Stimulated activated CD4-positive, alpha-beta T cell treated with anti-CD3 and anti-CD28 coated beads, Interleukin-4, amount 100 ng/mL, for 24 hours (primary cell): ENCODE measurements at places on chromosomes 5 and 9.
A peak's percentile ranks its signal among the peaks of the same experiment; 100 is the strongest.

- DNase-seq, result no peak
Measured at GRCh38 chr5:141250576-141250975, 5.4 kb downstream of the PCDHB15 start.

- no peak for DNase-seq
Measured at GRCh38 chr9:72038408-72038807, 22.0 kb downstream of the C9orf57 start.

- DNase-seq, result no peak
Measured at GRCh38 chr9:133194597-133194996, 14.5 kb downstream of the OBP2B start.

DNA sequence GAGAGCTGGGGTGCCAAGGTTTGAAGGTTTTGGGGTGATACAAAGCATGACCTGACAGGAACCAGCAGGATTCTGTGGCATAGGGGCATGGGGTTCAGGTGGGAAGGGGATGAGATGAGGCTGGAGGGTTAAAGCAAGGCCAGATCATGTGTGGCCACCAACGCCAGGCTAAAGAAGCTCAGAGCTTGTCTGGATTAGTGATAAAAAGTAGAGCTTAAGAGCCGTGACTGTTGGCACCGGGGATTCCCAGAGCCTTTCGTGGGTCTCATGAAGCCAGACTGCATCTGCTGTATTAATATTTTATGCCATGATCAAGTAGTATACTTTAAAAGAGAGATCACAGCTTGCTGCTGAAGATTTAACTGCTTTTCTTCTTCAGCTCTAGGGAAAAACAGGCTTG, 8.5 kb upstream of the GSN start:
- DNase-seq, result no peak

- DNase-seq, result no peak
Measured at GRCh38 chr5:151961557-151961956, 36.9 kb upstream of the GLRA1 start.

- DNase-seq, result no peak
Measured at GRCh38 chr5:150368526-150368925, 11.0 kb downstream of the TCOF1 start.

GRCh38 chr9:84642553-84643141, 26.9 kb upstream of the NTRK2 start:
- no peak for DNase-seq

DNA sequence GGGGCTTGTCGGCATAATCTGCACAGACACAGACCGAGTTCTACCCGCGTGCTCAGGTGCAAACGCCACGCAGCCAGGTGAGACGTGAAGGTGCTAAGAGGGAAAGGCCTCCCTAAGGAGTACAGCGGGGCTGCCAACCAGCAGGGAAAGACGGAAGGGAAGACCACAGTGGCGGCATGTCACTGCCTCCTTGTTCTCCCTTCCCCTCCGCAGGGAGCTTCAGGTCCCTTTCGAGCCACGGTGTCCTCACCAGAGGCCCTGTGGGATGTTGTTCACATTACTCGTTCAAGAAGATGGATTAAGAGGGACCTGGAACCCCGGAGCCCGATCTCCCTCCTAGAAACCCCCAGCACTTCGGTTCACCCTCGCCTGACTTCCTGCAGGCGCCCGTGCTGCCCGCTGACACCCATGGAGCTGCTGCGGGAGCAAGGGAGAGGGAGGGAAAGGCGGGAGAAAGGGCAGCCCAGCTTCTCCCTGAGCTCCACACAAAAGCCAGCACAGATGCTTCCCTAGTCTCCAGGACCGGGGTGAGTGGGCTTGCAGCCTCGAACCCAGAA, 686 bp downstream of the BRD9 start:
- DNase-seq, result peak; percentile 9

DNA sequence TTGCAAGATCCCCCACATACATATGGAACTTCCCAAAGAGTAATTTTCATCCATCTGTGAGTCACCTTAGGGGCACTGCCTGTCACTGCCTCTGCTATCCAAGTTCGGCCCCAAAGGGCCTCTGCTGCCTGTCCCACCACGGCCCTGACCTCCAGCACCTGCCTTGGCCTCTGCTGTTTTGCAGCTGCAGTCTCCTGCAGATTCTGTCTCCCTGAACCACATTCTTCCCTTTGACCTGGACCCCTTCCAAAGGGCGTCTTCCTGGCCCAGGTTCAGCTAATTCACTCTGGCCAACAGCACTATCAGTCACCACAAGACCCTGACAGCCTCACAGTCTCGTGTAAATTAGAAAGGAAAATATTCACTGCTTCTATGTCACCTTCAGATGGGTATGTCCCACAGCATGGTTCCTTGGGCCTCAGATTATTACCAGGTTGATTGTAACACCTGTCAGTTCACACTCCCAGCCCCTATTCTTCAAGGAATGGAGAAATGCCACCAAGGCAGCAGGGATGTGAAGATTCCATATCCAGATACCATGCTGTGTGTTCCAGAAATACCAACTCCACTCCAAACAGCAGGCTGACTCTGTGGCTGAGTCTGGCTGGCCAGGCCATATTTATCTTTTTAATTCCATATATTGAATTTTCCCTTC, 479.3 kb downstream of the ARHGEF28 start:
- DNase-seq, result no peak

DNA sequence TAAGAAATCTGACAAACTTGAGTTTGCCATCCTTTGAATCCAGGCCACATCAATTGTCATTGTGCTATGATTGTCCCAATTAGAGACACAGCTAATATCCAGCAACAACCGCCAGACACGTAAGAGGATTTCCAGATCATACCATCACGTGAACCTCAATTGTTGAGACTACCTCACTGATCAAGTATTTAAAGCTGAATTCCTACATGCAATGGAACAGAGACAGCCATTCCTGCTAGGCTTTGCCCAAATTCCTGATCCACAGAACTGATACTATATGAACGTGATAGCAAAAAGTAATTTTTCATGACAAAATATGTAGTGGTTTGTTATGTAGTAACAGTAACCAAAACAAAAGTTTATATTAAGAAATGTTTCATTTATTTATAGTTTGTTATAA, 657.7 kb downstream of the PRR16 start:
- DNase-seq, result no peak

DNA sequence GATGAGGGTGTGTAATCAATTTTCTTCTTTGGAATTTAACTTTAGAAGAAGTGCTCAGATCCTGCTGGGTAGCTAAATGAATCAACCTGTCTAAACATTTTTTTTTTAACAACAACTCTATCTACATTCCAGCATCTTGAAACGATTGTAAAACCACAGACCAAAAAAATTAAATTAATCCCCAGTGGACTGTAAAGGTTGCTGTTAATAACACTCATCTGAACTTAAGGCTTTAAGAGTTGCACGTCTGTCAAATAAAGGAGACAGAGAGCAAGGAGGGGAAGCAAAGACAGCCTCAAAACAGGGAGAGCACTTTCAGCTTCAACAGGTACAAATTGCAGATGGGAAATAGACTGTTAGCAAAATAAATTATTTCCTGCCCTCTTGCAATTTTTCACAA, 548.5 kb downstream of the DTWD2 start:
- DNase-seq, result no peak

GRCh38 chr9:26457151-26457550, 435.5 kb downstream of the CAAP1 start:
- DNase-seq, result no peak

GRCh38 chr5:151733358-151734063, 24.9 kb downstream of the ATOX1 start:
- no peak for DNase-seq

DNA sequence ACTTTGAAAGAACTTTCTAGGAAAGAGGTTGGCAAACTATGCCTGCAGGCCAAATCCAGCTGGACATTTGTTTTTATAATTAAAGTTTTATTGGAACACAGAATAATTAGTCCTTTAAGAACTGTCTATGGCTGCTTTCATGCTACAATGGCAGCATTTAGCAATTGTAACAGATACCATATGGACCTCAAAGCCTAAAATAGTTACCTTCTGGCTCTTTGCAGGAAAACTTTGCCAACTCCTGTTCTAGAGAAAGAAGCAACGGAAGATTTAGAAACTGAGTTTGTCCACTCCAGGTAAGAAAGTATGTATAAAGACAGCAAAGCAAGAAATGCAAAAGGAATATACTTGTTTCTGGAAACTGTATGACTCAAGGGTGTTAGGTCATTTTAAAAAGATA, 281.7 kb upstream of the TRPM3 start:
- no peak for DNase-seq

GRCh38 chr9:97809666-97810344, 43.2 kb upstream of the FOXE1 start:
- no peak for DNase-seq

GRCh38 chr5:169871826-169872490, 108.3 kb downstream of the INSYN2B start:
- DNase-seq, result no peak

GRCh38 chr9:131674425-131675421, 65.2 kb downstream of the RAPGEF1 start:
- DNase-seq, result no peak

DNA sequence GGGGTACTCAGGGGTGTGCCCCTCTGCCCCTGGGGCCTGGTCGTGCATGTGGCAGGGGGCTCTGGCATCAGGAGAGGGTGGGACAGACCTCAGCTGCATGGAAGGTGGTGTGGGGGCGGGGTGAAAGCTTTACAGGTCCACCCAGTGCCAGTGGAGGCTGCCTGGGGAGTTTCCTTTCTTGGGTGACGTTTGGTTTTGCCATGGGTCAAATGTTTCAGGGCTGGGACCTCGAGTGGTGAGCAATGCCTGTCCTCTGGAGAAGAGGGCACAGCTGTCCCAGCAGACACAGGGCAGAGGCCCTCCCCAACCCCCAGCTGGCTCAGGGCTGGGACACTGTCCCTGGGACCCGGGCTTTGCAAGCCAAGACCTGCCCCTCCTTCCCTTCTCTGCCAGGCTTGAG, 3.6 kb downstream of the RXRA start:
- DNase-seq, result no peak

GRCh38 chr5:147659166-147659929, 123.2 kb downstream of the JAKMIP2 start:
- DNase-seq, result no peak

- no peak for DNase-seq
Measured at GRCh38 chr5:35799753-35800152, 56.9 kb upstream of the IL7R start.

- DNase-seq, result no peak
Measured at GRCh38 chr5:107401470-107402122, 269.1 kb downstream of the EFNA5 start.

GRCh38 chr5:34826347-34826746, 12.6 kb upstream of the TTC23L start:
- no peak for DNase-seq

DNA sequence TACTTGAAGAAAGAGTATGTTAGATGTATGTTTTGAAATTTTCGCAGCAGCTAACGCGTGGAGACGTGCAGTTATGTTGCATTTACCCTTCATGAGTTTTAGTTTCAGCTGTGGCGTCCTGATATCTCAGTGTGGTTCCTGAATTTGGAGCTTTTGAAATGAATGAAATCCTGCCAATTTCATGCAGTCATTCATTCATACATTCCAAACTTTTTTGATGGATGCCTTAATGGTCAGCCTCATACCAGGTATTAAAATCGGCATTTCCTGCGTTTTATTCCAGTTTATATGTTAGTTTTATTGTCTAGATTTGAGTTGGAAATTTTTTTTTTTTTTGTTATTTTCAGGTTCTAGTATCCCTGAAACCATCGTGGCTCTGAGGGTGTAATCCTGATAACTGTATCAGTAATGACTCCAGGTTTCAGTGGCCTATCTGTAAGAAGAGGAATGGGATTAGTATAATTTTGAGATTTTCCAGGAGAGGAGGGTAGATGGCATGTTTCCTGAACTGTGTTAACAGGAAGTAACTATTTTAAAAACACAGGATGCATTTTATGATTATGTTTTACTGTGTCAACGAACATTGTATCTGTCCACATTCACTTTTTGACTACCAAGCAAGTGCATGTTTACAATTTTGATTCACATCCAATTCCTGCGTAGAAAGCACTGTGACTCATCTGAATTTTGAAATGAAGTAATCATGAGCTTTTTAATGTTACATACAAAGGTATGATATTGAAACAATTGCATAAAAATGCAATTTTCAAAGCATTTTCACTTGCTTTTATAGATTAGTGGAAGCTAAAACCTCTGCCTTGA, 1.0 kb downstream of the FOCAD start:
- no peak for DNase-seq

DNA sequence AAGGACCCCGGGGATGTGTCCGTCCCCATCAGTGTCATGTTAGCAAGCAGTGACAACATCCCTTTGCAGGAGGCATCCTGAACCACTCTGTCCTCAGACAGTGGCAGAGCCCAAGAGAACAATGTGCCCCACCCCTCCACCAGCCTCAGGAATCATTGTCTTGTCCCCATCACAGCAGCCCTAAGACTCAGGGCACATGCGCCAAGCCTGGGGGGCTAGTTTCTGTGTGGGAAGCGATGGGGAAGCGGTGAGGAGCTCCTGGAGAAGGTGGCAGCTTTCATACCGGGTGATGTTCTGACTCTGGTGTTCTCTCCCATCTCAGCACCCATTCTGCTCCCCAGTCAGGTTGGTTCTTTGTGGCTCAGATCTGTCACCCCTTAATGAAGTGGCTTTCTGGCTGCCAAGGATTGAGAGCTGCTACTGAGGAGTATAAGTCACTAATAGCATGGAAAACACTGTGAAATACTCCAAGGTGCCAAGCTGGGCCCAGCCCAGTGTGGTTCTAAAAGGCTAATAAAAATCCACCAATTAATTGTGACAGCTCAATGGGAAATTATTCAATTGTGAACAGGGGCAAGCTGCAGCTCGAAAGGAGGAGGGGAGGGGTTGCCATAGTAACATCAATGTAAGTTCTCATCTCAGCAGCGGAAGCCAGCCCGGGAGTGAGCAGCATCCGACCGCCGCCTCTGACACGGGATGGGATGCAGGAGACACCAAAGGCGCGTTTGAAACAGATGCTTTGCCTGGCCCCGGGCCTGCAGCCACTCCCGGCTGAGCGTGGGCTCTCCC, 4.7 kb downstream of the QRFP start:
- DNase-seq, result no peak

GRCh38 chr9:34744295-34745221, 34.6 kb upstream of the CCL21 start:
- DNase-seq, result no peak

- no peak for DNase-seq
Measured at GRCh38 chr5:52861368-52861767, 73.7 kb downstream of the ITGA1 start.

DNA sequence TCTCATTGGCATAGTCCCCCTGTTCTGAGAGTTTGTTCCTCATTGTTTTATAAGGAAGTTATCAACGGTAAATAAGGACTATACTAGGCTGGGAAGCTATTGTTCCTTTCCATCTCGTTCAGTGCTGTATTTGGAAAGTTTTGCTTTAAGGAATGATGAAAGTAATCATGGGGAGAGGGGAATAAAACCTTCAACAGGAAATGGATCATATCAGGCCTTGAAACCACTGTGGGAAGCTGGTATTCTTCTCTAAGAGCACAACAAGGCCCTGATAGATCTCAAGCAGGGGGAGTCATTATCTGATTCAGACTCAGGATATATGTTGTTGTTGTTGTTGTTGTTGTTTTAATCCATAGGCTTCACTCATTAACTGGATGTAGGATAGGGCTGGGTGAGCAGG, 474.5 kb downstream of the ENC1 start:
- no peak for DNase-seq
